H7 (cell line): ENCODE measurements at places on chromosomes 3 and 15. TPM values are rescaled to one million over a fixed set of nuclear protein-coding genes. Genes with fewer than 3 reads are reported as not detected.

Gene CLDN18
- 0.14 TPM in 1 of 2 replicates, not detected in the other for total RNA-seq

Gene UNC13C
- total RNA-seq = 0.03 TPM in 1 of 2 replicates, not detected in the other

Gene IL20RB
- total RNA-seq = 3.2 and 4.6 TPM in 2 replicates

Gene GOLGA8T
- 0.35 and 1.1 TPM in 2 replicates for total RNA-seq

Gene SLC22A13
- total RNA-seq = 0.11 and 0.24 TPM in 2 replicates

Gene ZNF501
- 0.04 and 0.17 TPM in 2 replicates for total RNA-seq

Gene SKOR1
- total RNA-seq = 0.11 TPM in 1 of 2 replicates, not detected in the other
